ENCODE measurements at places on chromosomes 12 and 14.
A peak's percentile ranks its signal among the peaks of the same experiment; 100 is the strongest.

DNA sequence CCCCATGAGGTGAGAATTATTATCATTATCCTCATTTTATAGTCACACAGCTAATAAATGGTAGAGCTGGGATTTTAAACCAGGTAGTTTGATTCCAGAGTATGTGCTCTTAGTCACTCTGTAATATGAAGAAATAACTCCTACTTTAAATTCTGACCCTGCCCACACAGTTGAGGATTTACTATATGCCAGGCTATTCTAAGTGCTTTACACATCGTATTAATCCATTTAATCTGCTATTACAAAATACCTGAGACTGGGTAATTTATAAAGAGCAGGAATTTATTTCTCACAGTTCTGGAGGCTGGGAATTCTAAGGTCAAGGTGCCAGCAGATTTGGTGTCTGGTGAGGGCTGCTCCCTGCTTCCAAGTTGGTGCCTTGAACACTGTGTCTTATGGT is 19.6 kb upstream of the WIF1 start:
- DNase-seq: no peak

GRCh38 chr12:46390304-46390703 is 17.7 kb upstream of the SLC38A2 start:
- no peak for DNase-seq

DNA sequence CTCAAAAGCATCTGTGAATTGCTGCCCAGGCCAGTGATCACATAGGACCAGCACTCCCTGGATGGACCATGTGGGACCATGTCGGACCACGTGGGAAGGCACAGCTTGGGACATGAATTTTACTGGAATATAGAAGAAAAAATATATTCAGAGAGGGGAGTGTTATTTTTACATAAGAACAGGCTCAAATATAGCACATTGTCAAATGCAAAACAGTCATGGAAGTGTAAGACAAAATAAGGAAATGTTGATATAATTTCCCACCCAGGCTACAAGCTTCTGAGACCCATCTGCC is 68.3 kb downstream of the CMKLR1 start:
- DNase-seq: no peak

- no peak for DNase-seq
Observed at GRCh38 chr12:31321186-31321896, 4.6 kb downstream of the SINHCAF start.

- no peak for DNase-seq
Observed at GRCh38 chr12:7712841-7713442, 1.7 kb downstream of the DPPA3 start.

DNA sequence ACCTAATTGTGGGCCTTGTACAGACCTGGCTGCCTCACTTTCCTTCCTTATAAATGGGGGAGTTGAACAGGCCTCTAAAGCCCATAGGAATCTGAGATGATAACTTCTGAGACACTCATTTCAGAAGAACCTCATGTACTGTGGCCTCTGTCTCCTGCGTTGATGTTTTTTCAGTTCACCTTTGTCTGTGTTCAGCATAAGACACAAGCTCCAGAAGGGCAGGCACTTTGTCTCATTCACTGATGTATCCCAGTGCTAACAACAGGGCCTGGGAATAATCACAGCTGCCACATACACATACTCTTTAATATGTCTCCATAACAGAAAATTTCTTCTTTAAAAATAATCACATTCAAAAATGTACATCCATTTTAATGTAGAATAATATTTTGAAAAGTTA is 3.3 kb downstream of the FGD6 start:
- DNase-seq: no peak

DNA sequence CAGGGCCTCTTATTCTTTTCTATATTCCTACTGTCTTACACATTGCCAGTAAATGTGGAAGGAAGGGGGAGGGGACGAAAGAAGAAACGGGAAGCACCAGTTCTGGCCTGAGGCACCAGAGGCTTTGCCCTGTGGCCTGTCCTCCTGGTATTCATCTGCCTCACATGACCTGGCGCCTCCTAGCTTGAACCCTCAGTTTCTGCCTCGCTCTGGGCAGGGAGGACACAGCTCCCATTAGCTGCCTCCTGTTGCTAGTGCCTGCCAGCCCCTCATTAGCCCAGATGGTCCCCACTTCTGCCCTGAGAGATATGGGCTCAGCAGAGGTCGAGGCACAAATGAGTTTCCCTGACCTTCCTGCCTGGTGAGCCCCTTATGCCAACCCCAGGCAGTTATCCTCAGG is 3.0 kb upstream of the PLEKHG6 start:
- DNase-seq: no peak

- DNase-seq: peak; percentile 69
Observed at GRCh38 chr14:52313903-52314594, at the start of gene PTGER2. PTGER2 (plus strand) TSS chr14:52314312; CDS start chr14:52314549, 237 bp downstream.

- no peak for DNase-seq
Observed at GRCh38 chr14:73829526-73830431, 21.9 kb upstream of the PTGR2 start.

DNA sequence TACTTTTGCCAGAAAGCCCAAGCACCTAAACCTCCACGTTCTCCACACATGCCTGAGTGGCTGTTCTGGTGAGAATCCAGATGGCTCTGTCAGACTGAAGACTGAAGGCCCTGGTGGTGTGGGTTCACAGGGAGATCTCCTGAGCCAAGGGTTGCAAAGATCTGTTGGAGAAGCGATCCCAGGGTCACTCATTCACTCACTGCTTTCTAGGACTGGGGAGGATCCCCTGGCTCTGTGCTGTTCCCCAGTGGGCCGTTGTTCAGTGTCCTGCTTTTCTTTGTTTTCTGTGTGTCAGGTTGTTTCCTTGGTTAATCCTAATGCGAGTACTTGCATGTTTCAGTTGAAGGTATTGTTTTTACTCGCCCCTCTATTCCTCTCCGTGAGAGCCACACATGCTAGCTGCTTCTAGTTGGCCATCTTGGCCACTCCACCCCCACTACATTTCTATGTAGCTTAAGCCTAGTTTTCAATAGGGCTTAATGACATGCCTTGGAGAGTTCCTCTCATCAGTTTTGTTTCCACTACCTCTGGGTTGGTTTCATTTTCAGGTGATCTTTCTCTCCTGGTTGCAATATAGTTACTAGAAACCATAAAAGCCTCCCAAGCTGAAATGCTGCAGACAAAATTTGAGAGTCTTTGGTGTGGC is 144.5 kb upstream of the SLC38A2 start:
- DNase-seq: no peak

- DNase-seq: no peak
Observed at GRCh38 chr14:67765192-67765834, 51.1 kb downstream of the ZFYVE26 start.

DNA sequence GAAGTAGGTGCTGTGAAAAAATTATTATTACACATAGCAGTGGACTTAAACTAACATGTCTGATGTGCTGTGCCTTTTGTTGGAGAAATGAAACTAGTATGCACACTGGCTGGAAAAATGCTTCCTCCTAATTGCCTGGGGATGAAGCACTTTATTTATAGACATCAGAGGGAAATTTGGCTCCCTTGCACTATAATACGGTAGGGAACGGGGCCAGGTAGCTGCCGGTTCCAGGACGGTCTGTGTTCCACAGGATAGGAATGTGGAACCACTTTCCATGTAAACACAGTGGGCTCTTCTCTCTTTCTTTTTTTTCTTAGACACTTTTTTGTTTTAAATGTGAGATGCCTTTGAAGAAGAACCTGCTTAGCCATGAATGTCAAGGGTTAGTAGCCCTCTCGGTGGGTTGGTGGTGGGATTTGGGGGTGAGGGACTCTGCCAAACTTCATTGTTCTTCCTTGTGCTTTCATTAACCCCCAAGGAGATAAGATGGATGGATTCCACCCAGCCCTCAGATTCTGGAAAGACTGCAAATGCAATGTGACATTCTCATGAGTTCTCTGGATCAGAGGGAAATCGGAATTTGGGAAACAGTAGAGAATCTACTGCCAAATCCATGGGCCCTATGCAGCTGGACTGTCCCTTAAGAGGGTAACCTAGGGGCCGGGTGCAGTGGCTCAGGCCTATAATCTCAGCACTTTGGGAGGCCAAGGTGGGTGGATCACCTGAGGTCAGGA is 58.0 kb upstream of the GSC start:
- no peak for DNase-seq

DNA sequence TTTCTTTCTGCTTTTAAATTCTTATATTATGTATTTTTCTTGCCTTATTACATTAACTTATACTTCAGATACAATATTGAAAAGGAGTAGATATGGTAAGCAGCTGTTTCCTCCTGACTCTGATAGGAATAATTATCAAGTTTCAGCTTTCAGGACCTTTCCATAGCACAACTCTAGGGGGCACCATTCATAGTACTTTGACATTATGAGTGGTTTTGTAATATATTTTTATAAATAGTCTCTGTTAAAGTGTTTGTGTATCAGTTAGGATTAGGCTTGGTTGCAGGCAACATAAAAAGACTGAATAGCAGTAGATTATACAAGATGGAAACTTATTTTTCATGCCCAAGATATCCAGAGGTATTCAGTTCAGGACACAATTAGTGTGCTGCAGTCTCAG is 27.9 kb upstream of the PARP11 start:
- no peak for DNase-seq

DNA sequence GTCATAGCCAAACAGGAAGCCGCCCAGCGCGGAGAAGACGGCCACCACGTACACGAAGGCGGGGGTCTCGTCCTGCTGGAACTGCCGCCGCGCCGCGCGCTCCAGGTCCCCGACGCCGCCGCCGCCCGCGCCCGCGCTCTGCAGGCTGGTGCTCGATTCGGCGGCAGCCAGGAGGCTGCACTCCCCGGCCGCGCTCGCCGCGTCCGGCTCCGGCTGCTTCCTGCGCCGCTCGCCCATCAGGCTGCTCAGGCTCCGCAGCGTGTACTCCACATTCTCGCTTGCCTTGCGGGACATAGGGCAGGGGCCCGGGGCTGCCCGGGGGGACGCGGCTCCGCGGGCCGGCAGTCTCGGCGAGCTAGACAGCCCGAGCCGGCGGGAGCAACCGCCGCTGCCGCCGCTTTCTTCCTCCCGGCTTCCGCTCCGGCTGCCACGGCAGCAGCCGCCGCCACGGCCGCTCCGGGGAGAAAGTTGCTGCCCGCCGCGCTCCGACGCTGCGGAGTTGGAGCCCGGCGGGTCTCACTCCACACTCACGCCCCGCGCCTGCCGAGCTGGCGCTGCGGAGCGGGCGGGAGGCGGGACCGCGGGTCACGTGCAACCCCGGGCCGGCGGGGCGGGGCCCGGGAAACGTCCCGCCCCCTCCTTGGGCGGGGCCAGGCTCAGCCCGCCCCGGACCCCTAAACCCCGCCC is at the start of gene SLC2A13:
Gene SLC2A13 (minus strand): TSS at position 567 of the 687 bp plus-strand sequence. CDS start 273 bp downstream, at position 294.
- DNase-seq: peak; percentile 54

DNA sequence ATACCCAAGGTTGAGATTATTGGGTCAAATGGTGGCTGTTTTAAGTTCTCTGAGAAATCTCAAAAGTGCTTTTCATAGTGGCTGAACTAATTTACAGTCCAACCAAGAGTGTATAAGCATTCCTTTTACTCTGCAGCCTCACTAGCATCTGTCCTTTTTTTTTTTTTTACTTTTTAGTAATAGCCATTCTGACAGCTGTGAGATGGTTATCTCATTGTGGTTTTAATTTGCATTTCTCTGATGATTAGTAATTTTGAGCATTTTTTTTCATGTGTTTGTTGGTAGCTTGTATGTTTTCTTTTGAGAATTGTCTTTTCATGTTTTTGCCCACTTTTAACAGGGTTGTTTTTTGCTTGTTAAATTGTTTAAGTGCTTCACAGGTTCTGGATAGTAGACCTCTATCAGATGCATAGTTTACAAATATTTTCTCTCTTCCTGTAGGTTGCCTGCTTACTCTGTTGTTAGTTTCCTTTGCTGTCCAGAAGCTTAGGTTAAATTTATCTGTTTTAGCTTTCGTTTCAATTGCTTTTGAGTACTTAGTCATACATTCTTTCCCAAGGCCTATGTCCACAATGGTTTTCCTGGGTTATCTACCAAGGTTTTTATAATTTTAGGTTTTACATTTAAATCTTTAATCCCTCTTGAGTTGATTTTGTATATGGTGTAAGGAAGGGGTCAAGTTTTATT is 881.3 kb upstream of the SEL1L start:
- DNase-seq: no peak

- DNase-seq: no peak
Observed at GRCh38 chr12:117567644-117568216, 206.3 kb upstream of the NOS1 start.

DNA sequence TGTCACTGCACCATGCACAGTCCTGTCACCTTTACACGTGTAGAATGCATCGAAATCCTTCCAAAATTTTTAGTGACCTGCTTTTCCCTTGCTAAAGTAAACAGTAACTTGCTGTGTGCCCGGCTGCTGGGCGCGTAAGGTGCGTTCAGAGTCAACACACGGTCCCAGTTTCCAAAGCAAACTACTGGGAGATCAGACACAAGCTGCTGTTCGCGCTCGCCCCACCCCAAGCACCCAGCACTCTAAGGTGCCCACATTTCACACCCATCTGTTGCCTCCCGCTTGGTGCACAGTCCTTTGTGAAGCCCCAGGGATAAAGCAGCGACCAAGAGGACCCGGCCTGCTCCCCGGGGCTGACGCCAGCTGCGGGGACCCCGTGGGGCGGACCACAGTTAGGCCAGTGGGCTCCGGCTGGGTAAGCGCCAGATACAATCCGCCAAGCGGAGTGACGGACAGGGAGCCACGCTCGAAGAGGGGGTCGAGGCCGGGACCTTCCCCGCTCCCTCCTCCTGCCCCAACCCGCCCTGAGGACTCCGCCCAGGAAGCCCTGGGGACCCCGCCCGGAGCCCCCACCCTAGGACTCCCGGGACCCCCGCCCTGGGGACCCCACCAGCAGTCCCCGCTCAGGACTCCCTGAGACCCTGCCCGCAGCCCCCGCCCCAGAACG is 633 bp downstream of the STX2 start:
- DNase-seq: no peak

- DNase-seq: no peak
Observed at GRCh38 chr12:2589381-2589780, 205.4 kb upstream of the FKBP4 start.

DNA sequence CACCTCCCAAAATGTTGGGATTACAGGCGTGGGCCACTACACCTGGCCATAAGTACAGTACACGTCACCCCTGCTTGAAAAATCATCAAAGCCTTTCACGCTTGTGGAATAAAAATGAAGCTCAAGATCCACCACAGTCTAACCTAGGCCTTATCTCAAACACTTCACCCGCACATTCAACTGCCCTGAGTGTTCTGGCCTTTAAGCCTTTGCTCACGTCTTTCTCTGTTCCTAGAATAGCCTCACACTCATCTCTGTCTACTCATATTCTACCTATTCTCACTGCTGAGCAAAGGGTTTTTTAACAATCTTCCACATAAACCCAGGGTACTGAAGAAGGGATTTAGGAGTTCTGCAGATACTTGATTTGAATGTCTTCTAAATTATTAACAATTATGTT is 9.9 kb downstream of the CALCOCO1 start:
- no peak for DNase-seq

DNA sequence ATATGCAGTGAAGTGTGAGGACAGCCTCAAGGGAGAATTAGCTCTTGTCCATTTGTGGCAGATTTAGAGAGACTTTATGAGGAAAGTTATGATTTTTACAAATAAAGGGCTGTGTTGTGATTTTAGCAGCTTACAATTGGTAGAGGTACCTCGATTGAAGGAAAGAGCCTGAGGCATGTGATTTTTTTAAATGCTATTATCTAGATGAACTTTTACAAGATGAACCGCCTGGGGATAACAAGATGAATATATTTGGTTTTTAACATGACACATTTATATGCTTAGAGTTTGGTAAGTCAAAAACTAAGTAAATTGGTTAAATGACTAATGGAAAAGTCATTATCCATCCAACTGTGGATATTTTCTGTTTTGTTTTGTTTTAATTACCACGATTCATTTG is 52.6 kb downstream of the AEBP2 start:
- no peak for DNase-seq

Measured in stimulated activated CD8-positive, alpha-beta memory T cell treated with anti-CD3 and anti-CD28 coated beads, Interleukin-15, amount 100 ng/mL, for 4 hours (primary cell).